ENCODE measurements at places on chromosomes 12 and 14.

- DNase-seq: no peak
Measured at GRCh38 chr12:123142921-123143735, 7.8 kb downstream of the PITPNM2 start.

GRCh38 chr12:58841058-58841798 is 79.1 kb downstream of the LRIG3 start:
- no peak for DNase-seq

GRCh38 chr12:53756300-53757100 is 4.7 kb upstream of the CISTR start:
- no peak for DNase-seq

GRCh38 chr12:89919241-89919906 is 210.7 kb upstream of the ATP2B1 start:
- no peak for DNase-seq

GRCh38 chr14:56224229-56224628 is 106.0 kb downstream of the PELI2 start:
- no peak for DNase-seq
